Colonic mucosa (tissue), 4 donors: ENCODE measurements at places on chromosomes 1 and 21.

DNA sequence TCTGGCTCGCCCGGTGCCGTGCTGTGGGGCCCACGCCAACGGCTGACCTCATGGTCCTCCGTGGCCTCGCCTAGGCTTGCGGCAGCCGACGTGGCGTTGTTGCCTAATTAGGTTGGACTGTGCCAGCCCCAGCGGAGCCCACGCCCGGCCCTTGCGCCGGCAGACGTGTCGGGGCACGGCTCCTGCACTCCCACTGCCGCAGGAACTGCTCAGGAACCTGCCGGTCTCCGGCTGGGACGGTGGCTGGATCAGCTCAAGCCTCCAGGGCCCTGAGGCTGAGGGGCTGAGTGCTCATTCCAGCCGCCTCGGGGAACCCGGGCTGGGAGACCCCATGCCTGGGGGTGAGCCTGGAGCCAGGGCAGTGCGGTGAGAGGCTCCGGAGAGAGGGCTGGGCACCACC lies 16.1 kb upstream of the PEX10 start:
- no peak for DNase-seq

DNA sequence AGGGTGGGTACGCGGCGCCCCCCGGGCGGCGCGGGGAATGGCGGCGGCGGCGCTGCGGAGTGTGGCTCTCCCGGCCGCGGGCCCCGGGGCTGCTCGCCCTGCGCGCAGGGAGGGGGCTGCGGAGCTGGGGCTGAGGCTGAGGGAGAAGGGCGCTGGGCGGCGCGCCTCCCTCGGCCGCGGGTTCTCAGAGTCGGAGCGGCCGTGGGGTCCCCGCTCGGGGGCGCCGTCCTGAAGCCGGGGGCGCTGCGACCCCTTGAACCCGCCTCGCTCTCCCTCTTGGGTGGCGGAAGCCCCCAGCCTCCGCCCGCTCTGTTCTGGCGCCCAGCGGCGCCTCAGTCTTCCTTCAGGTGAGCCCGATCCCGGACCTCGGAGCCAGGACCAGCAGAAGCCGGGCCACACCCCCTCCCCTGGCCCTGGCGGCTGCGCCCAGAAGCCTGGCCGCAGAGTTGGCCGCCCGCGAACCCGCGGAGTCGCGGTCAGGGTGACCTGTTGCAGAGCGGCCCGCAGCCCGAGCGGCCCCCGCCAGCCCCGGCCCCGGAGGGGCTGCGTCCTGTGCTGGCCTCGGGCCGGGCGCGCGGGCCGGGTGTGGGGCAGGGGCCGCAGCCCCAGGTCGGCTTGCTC lies 532 bp downstream of the RALGPS2 start:
- peak; percentile 57 for DNase-seq

GRCh38 chr1:219717536-219717935 lies 104.6 kb upstream of the ZC3H11B start:
- DNase-seq = no peak

DNA sequence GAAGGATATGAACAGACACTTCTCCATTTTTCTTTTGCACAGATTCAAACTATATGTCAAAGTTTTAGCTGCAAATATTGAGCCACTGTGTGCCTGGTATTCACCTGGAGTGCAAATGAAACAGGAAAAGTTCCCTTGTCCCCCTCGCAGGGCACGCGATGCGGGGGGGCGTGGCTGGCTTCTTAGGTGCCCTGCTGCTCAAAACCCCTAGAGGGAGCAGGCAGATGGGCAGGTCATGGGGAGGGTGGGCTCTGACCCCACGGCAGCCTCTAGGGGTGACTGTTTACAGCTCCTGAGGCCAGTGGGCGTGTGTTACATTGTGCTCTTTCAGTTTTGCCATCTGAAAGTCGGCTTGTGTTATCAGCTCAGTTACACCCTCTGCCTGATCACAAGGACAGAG lies 931.2 kb upstream of the B3GALT2 start:
- no peak for DNase-seq

- DNase-seq = no peak
Observed at GRCh38 chr1:15830258-15830657, 17.2 kb upstream of the SPEN start.

DNA sequence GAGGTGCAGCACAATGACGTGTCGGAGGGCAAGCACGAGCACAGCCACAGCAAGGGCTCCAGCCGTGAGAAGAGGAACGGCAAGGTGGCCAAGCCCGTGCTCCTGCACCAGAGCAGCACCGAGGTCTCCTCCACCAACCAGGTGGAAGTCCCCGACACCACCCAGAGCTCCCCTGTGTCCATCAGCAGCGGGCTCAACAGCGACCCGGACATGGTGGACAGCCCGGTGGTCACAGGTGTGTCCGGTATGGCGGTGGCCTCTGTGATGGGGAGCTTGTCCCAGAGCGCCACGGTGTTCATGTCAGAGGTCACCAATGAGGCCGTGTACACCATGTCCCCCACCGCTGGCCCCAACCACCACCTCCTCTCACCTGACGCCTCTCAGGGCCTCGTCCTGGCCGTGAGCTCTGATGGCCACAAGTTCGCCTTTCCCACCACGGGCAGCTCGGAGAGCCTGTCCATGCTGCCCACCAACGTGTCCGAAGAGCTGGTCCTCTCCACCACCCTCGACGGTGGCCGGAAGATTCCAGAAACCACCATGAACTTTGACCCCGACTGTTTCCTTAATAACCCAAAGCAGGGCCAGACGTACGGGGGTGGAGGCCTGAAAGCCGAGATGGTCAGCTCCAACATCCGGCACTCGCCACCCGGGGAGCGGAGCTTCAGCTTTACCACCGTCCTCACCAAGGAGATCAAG lies 107.5 kb upstream of the VAMP3 start:
- no peak for DNase-seq

GRCh38 chr21:15421947-15422346 lies 307.8 kb upstream of the USP25 start:
- no peak for DNase-seq

GRCh38 chr1:239872626-239873025 lies 219.1 kb upstream of the FMN2 start:
- no peak for DNase-seq
